ENCODE measurements at places on chromosomes 1 and 21. TPM values are rescaled to one million over a fixed set of nuclear protein-coding genes. Genes with fewer than 3 reads are reported as not detected.

DNA sequence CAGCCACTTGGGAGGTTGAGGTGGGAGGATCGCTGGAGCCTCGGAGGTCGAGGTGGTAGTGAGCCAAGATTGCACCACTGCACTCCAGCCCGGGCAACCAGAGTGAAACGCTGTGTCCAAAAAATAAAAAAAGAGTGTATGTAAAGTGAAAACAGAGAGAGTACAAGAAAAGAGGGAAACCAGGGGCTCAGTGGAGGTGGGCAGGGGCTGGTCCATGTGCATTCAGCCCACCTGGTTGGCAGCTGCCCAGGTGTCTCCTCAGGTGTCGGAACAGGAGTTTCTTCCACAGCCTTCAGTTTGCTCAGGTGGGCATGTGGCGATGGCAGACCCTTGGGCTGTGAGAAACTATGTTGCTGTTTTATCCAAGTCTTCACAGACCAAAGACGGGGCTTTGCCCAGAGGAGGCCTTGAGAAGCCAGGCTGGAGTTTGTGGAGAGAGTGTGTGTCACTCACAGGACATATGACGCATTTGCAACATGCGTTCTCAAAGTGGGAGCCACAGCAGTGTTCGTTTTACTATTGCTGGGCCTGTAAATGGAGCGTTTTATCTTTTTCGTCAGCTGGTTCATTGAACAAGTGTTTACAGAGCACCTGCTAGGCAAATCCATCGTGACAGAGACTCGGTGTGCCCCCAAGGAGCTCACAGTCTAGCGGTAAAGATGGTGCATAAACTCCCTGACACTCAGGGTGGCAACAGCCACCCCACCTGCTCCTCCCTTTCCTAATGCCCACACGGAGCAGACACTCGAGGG lies 22.4 kb upstream of the SAMD11 start:
- no peaks in the 10 kb centered on the region for H3K4me1 ChIP-seq
- H3K27me3 ChIP-seq: no peaks in the 10 kb centered on the region
- no peak overlapping the region for H3K27ac ChIP-seq
- H3K36me3 ChIP-seq: no peaks in the 10 kb centered on the region
- no peak overlapping the region for H3K4me3 ChIP-seq
- no peak for DNase-seq

DNA sequence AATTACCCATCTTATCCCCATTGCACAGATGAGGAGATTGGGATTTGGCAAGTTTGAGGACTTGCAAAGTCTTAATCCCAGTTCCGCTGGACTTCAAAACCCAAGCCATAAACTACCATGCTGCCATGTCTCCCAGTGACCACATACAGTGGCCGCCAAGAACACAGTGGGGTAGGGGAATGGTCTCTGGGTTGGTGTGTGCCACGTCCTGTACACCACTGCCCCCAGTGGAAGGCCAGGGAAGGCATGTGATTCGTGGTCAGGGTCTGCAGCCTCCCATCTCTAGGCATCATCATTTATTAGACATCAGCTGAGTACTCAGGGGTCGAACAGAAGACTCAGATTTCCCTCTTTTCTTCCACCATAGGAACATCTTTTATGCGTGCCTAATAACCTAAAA lies 76.0 kb downstream of the MAN1C1 start:
- no peak overlapping the region for H3K4me3 ChIP-seq
- no peaks in the 10 kb centered on the region for H3K36me3 ChIP-seq
- DNase-seq: no peak
- no peak overlapping the region for H3K27ac ChIP-seq
- H3K27me3 ChIP-seq: no peaks in the 10 kb centered on the region
- peaks cover 6% of the 10 kb centered on the region for H3K4me1 ChIP-seq

DNA sequence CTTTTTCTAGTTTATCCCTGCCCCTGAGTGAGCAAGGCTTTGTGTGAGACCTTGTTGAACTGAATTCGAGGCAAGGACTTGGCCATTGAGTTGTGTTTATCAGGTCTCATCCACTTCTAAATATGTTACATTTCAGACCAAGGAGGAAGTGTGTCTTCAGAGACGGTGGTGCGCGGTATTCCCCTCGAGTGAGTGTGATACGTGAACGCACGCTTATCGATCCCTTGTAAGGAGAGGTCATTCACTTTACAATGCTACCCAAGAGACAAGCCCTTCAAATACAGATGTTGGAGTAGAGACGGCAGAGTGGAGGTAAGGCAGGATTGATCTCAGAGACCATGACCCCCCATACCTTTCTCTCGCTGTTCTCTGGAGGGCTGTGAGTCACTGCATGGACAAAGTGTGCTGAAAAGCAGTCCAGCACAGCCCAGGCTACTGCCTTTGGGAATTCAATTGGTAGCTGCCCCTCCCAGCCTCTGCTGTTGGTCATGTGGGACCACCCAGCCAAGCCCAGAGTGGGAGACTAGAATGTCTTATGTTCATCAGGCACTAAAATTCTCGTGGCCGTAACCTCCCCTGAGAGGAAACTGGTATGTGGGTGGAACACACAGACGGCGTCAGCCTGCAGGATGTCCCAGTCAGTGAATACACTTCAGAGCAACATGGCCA lies 16.3 kb upstream of the MTARC1 start:
- no peak for DNase-seq
- no peak overlapping the region for H3K4me3 ChIP-seq
- no peak overlapping the region for H3K27ac ChIP-seq

DNA sequence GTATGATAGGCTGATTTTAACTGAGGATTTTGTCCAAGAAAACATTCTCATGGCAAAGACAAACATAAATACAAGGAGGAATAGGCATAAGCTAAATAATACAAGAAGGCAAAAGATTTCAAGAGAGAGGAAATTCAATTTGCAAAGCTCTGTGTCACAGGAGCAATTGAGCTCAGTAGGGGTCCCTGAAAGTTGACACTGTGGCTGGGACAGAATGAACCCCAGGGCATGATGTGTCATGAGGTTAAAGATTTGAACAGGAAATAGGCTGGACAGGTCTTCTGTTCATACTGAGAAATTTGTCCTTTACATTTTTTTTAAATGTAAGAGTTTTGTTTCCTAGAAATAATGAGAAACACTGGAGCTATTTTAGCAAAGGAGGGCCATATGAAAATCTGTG lies 555.4 kb upstream of the NEGR1 start:
- no peaks in the 10 kb centered on the region for H3K36me3 ChIP-seq
- no peak overlapping the region for H3K27ac ChIP-seq
- no peaks in the 10 kb centered on the region for H3K4me1 ChIP-seq
- DNase-seq: no peak
- H3K4me3 ChIP-seq: no peak overlapping the region
- H3K27me3 ChIP-seq: no peaks in the 10 kb centered on the region

DNA sequence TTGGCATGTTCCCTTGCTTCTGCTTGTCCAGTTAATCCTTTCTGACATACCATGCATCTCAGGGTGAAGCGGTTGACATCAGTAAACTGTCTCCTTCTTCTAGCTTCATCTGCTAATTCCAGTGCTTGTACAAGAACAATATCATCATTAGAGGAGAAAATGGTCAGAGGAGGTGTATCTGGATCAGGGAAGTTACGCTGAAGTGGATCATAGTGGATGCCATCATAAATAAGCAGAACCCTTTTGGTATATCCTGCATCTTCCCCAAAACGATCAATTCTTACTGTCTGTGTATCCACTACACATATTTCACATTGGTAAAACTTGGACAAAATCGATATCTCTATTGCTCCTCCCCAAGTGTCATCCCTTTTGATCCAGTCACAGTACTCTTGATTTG lies 2.0 kb downstream of the YOD1 start:
- H3K36me3 ChIP-seq: no peaks in the 10 kb centered on the region
- H3K27me3 ChIP-seq: no peaks in the 10 kb centered on the region
- no peak for DNase-seq
- H3K27ac ChIP-seq: no peak overlapping the region

Gene NUP210L
- total RNA-seq: 5.7 TPM

DNA sequence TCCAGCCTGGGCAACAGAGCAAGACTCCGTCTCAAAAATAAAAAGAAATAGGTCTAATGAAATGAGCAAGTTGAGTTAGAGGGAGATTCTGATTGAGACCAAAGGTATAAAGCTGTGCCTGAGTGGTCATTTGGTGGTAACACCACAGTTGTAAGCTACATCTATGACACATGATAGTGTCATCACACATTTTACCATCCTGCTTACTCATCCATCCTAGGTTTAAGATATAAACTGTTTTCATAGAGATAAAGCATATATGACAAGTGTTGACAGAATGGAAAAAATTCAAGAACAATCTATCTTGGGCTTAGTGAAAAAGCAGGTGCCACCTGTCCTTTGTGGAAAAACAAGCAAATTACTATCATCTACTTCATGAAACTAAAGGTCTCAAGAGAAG lies 7.1 kb upstream of the CFAP141 start:
- H3K27me3 ChIP-seq: no peaks in the 10 kb centered on the region
- no peak overlapping the region for H3K27ac ChIP-seq
- H3K4me1 ChIP-seq: peaks cover under 1% of the 10 kb centered on the region
- H3K4me3 ChIP-seq: no peak overlapping the region
- no peak for DNase-seq

Gene TCHHL1
- total RNA-seq: not detected

DNA sequence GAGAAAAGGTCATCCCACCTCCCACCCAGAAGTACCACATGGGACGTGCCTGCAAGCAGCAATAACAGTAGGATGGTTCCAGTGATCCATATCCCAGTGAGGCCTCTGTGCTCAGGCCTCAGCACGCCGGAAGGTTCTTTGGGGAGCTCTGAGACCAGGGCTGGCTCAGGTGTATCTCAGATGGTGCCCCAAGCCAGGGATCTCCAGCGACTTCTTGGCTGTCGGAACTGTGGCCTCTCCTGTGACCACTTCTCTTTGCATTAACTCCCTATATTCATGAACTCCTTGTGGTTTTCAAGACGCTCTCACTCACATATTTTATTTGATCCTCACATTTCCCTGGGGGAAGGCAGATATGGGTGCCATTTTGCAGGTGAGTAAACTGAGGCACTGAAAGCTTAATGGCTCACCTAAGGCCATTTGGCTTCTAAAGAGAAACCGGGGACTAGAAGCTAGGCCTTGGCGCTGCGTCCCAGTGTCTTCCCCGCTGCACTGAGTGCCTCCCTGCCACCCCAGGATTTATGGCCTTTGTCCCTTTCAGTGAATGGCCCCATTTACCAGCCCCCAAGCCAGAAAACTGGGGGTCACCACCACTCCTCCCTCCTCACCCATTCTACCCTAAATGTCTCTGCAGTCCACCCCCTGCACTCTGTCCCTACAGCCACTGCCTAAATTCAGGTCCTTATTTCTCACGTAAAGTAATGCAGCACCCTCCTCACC lies 101.9 kb downstream of the CCDC185 start:
- H3K27ac ChIP-seq: no peak overlapping the region
- H3K4me1 ChIP-seq: no peaks in the 10 kb centered on the region
- no peaks in the 10 kb centered on the region for H3K36me3 ChIP-seq
- no peaks in the 10 kb centered on the region for H3K27me3 ChIP-seq
- DNase-seq: no peak

GRCh38 chr1:116408193-116408592 lies 35.1 kb downstream of the ATP1A1 start:
- H3K4me1 ChIP-seq: no peaks in the 10 kb centered on the region
- no peaks in the 10 kb centered on the region for H3K27me3 ChIP-seq
- no peak for DNase-seq

GRCh38 chr1:239810061-239810481 lies 281.6 kb upstream of the FMN2 start:
- DNase-seq: no peak
- H3K4me3 ChIP-seq: no peak overlapping the region
- H3K27ac ChIP-seq: no peak overlapping the region
- no peaks in the 10 kb centered on the region for H3K27me3 ChIP-seq
- H3K4me1 ChIP-seq: no peaks in the 10 kb centered on the region

- H3K27me3 ChIP-seq: no peaks in the 10 kb centered on the region
- DNase-seq: no peak
- H3K4me1 ChIP-seq: no peaks in the 10 kb centered on the region
- H3K27ac ChIP-seq: no peak overlapping the region
- no peaks in the 10 kb centered on the region for H3K36me3 ChIP-seq
These were observed 58.4 kb upstream of the TENT5B start for GRCh38 chr1:27071049-27071416.

GRCh38 chr1:6800745-6801144 lies 15.5 kb downstream of the CAMTA1 start:
- DNase-seq: no peak
- no peaks in the 10 kb centered on the region for H3K36me3 ChIP-seq
- H3K4me1 ChIP-seq: peaks cover 3% of the 10 kb centered on the region
- H3K27me3 ChIP-seq: no peaks in the 10 kb centered on the region
- peak overlapping the region; percentile 50 for H3K27ac ChIP-seq

GRCh38 chr1:221227872-221228337 lies 348.7 kb downstream of the HLX start:
- no peak for DNase-seq
- H3K27ac ChIP-seq: no peak overlapping the region
- no peaks in the 10 kb centered on the region for H3K4me1 ChIP-seq
- no peaks in the 10 kb centered on the region for H3K27me3 ChIP-seq

GRCh38 chr1:196271212-196271947 lies 336.9 kb downstream of the KCNT2 start:
- DNase-seq: no peak
- no peak overlapping the region for H3K4me3 ChIP-seq

GRCh38 chr1:10834770-10835412 lies 38.4 kb upstream of the CASZ1 start:
- peaks cover 2% of the 10 kb centered on the region for H3K4me1 ChIP-seq
- H3K27me3 ChIP-seq: no peaks in the 10 kb centered on the region
- H3K27ac ChIP-seq: no peak overlapping the region
- H3K36me3 ChIP-seq: no peaks in the 10 kb centered on the region

GRCh38 chr1:160626509-160627342 lies 20.1 kb downstream of the SLAMF1 start:
- no peak overlapping the region for H3K27ac ChIP-seq
- H3K4me3 ChIP-seq: no peak overlapping the region
- DNase-seq: no peak
- H3K4me1 ChIP-seq: no peaks in the 10 kb centered on the region
- H3K36me3 ChIP-seq: no peaks in the 10 kb centered on the region

- H3K36me3 ChIP-seq: no peaks in the 10 kb centered on the region
- H3K4me1 ChIP-seq: no peaks in the 10 kb centered on the region
- H3K27me3 ChIP-seq: no peaks in the 10 kb centered on the region
- DNase-seq: no peak
- H3K27ac ChIP-seq: no peak overlapping the region
These were observed 181.8 kb upstream of the FMN2 start for GRCh38 chr1:239909898-239910297.

Gene ASCL5
- total RNA-seq: not detected

Gene DDAH1
- total RNA-seq: 70.7 TPM

DNA sequence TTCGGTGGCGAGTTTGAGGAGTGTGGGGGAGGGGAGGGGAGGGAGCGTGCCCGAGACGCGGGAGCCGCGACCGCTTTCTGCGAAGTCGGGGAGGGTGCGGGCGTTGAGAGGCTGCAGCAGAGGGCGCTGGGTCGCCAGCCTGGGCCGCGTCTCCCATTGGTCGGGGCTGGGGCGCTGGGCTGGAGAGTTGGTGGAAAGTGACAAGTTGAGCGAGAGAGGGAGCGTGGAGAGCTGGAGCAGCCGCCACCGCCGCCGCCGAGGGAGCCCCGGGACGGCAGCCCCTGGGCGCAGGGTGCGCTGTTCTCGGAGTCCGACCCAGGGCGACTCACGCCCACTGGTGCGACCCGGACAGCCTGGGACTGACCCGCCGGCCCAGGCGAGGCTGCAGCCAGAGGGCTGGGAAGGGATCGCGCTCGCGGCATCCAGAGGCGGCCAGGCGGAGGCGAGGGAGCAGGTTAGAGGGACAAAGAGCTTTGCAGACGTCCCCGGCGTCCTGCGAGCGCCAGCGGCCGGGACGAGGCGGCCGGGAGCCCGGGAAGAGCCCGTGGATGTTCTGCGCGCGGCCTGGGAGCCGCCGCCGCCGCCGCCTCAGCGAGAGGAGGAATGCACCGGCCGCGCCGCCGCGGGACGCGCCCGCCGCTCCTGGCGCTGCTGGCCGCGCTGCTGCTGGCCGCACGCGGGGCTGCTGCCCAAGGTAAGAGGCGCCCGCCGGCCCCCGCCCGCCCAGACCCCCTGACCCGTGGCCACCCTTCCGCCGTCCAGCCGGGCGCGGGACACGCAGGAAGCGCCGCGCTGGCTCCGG lies at the start of gene ROR1:
ROR1 (plus strand) TSS at position 203 of the 802 bp plus-strand sequence.
- no peaks in the 10 kb centered on the region for H3K36me3 ChIP-seq
- no peaks in the 10 kb centered on the region for H3K4me1 ChIP-seq
- H3K27me3 ChIP-seq: no peaks in the 10 kb centered on the region
